ENCODE measurements at places on chromosomes 2 and 18.

DNA sequence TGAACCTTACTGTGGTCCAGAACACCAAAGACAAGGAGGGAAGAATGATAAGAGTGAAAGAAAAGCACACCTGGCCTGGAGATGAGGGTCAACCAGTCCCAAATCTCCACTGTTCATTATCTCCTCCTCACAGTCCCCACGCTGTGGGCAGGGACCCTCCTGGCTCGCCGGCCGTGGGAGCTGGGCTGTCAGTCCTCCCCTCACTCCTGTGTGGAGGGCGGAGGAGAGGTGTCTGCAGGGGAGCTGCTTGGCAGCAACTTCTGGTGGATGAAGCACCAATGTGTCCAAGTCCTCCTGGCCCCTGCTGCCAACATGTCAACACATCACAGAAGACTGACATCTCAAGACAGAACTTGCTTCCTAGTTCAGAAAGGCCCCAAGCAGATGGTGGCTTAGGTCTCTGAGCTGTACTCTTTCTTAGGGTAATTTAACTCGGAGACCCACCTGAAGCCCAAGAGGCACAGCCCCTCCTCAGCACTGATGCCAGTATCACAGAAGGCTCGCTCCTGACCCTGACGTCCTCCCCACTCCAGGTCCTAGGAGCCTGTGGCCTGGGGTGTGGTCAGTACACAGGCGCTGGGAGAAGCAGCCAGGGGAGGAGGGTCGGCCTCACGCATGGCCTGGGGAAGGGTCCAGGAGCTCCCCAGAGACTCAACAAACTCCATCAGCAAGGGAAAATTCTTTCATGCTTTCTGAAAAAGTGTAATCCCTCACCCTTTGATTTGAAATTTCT lies 54.5 kb downstream of the PARD6G start:
- no peak for DNase-seq

- no peak for DNase-seq
Observed at GRCh38 chr2:205607146-205607545, 75.2 kb upstream of the NRP2 start.

GRCh38 chr18:40868110-40868858 lies 1086.8 kb upstream of the PIK3C3 start:
- no peak for DNase-seq

DNA sequence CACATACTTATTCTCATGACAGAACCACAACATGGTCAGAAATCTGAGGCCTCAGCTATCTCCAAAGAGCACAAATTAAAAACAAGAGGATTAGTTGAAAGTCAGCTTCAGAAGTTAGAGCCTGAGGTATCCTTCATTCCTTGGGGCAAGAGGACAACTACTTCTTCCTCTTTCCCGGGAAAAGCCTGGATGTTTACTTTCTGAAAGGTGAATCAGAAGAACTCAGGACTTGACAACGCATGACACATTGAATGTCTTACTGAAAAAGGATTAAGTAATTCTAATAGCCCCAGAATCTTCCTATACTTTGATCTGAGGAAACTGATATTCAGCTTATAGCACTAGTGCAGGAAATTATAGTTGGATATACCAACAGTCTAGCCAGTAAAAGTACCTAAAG lies 573.2 kb downstream of the METTL4 start:
- no peak for DNase-seq

GRCh38 chr18:44298566-44298965 lies 382.1 kb upstream of the SETBP1 start:
- no peak for DNase-seq

DNA sequence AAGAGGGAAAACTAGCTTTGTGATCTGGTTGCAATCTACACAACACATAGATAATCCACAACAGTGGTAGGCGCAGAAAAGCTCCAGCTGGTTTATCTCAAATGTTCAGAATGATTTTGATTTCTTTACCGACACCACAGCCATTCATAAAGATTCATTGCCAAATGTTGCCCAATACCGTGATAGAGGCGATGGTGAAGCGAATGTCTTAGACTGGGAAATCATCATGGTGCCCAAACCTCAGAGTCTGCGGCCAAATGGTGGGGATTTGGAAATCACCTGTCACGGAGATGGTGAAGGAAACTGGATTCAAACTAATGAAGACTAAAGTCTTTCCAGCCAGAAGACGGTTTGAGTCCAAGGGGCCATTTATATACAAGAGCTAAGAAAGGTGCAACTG lies 48.5 kb upstream of the CCDC150 start:
- no peak for DNase-seq

DNA sequence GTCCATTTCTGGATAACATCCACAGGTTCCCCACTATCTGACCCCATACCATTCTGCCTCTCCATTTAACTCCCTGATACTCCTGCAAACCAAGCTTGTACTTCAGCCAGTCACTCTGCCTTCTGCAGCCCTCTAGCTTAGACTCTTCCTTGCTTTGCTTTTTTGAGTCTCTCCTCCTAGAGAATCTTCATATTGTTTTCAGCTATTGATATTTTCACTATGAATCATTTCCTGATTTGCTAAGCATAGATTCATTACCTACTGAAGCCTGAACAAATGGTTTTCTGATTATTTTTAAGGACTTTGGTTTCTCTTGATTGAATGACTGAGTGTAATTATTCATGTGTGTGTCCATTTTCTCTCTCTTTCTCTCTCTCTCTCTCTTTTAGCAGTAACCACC lies 2102.3 kb upstream of the CELF4 start:
- no peak for DNase-seq

GRCh38 chr18:37412829-37413228 lies 152.8 kb downstream of the CELF4 start:
- DNase-seq = peak; percentile 84

GRCh38 chr18:62554061-62554815 lies 31.4 kb downstream of the ZCCHC2 start:
- DNase-seq = no peak

DNA sequence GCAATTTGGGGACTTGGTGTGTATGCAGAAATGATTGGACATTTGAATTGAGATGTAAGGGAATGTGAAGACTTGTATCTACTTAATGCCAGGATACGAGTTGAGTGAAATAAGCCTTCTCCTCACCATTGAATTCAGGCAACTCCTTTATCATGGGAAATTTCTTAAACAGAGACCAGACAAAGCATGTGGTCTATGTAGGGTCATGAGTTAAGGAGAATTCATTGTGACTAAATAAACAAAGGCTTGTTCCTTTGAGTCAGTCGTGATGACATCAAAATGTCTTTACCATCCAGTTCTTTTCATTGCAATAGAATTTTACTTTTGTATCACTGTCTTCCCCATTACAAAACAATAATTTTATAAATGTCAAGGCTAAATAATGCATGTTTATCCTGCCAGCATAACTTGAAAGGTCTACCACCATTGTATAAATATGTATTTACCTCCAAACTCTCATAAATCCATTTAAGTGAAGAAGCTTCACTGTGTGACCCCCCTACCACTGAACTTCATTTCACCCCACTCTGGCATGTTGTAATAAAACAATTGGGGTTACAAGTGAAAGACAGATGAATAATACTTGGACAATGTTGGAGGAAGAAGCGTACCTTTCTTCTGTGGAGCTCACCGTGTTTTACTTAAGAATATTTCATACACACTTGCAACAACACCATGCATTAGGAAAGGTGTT lies 149.4 kb downstream of the EPHA4 start:
- DNase-seq = no peak

DNA sequence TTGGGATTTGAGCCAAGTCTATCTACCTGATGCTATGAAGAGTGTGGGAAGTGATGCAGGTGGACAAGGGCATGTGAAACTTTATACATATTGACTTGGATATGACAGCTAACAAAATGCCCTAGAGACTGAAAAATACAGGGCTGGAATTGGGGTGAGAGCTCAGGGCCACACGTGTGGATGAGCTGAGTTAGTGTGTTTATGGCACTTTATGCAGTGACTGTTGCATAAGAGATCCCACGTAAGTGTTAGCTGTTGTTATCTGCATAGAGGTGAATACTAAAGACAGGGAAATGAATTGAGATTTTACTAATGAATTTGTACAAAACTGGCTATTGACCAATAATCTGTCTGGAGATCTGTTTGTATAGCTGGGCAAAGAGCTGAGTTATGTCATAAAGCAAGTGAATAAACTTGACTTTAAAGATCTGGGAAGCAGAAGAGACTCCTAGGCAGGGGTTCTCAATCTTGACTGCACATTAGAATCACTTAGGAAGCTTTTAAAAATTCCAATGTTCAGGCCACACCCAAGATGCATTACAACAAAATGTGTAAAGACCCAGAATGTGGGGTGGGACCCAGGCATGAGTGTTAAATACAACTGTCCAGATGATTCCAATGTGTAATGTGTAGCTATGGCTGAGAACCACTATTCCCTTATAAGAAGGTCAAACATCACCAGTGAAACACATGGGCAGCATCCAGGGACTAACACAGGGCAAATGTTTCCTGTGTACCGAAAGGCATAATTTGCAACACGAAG lies 74.2 kb upstream of the STK17B start:
- no peak for DNase-seq

All from retina (tissue), 1 donor.